ENCODE measurements at places on chromosomes 16 and 17. TPM values are rescaled to one million over a fixed set of nuclear protein-coding genes. Genes with fewer than 3 reads are reported as not detected.

DNA sequence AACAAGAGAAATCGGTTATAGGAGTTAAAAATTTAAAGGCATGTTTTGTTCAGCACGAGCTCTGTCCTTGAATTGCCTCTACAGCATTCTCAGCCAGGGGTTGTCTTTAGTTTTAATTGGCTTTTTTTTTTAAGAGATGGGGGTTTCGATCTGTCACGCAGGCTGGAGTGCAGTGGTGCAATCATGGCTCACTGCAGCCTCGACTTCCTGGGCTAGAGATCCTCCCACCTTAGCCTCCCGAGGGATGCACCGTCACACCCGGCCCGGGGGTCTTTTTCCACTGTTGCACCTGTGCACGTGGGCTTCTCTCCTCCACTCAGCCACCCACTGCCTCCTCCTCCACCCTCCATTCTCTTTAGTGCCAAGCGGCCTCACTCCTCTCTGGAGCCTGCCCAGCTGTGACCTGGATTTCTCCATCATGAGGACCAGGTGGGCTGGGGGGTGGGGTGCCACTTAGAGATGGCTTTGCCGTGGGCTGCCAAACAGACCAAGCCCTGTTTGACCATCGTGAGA lies 106.8 kb upstream of the SEC14L1 start:
- no peaks in the 10 kb centered on the region for H3K4me1 ChIP-seq
- H3K4me3 ChIP-seq = no peak overlapping the region
- no peaks in the 10 kb centered on the region for H3K27me3 ChIP-seq
- H3K36me3 ChIP-seq = no peaks in the 10 kb centered on the region
- H3K27ac ChIP-seq = no peak overlapping the region

DNA sequence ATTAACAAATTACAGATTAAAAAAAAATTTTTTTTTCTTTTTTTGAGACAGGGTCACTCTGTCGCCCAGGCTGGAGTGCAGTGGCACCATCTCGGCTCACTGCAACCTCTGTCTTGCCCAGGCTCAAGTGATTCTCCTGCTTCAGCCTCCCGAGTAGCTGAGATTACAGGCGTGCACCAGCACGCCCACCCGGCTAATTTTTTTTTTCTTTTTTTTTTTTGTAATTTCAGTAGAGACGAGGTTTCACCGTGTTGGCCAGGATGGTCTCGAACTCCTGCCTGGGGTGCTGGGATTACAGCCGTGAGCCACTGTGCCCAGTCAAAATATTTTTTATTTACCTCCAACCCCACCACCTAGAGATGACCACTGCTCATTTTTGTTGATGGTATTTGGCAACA lies 25.5 kb downstream of the ACTG1 start:
- peaks cover 11% of the 10 kb centered on the region for H3K4me1 ChIP-seq
- H3K27me3 ChIP-seq = peaks cover 8% of the 10 kb centered on the region
- no peak for DNase-seq
- H3K27ac ChIP-seq = no peak overlapping the region
- no peaks in the 10 kb centered on the region for H3K36me3 ChIP-seq

- no peaks in the 10 kb centered on the region for H3K27me3 ChIP-seq
- H3K4me1 ChIP-seq = peaks cover 8% of the 10 kb centered on the region
- H3K4me3 ChIP-seq = no peak overlapping the region
- no peak overlapping the region for H3K27ac ChIP-seq
- DNase-seq = no peak
Measured at GRCh38 chr17:77769215-77769614, 189.3 kb upstream of the TNRC6C start.

DNA sequence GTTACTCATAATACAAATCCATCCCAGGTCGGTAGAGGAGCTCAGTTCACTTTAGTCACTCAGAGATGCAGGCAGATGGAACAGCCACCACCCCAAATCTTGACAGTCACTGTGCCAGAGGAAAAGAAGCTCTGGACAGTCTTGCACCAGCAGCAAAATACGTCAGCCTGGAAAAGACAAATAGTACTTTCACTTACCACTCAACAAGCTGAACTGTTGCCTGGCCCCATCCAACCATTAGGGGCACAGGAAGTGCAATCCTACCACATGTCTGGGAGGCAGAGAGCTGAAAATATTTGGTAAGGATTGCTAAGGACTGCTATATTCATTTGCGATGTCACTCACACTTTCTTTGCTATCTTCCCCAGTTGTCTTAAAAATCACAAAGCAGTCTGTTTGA lies 239.1 kb upstream of the TOX3 start:
- H3K27ac ChIP-seq = no peak overlapping the region
- DNase-seq = no peak
- H3K4me3 ChIP-seq = no peak overlapping the region
- no peaks in the 10 kb centered on the region for H3K4me1 ChIP-seq
- no peaks in the 10 kb centered on the region for H3K36me3 ChIP-seq

DNA sequence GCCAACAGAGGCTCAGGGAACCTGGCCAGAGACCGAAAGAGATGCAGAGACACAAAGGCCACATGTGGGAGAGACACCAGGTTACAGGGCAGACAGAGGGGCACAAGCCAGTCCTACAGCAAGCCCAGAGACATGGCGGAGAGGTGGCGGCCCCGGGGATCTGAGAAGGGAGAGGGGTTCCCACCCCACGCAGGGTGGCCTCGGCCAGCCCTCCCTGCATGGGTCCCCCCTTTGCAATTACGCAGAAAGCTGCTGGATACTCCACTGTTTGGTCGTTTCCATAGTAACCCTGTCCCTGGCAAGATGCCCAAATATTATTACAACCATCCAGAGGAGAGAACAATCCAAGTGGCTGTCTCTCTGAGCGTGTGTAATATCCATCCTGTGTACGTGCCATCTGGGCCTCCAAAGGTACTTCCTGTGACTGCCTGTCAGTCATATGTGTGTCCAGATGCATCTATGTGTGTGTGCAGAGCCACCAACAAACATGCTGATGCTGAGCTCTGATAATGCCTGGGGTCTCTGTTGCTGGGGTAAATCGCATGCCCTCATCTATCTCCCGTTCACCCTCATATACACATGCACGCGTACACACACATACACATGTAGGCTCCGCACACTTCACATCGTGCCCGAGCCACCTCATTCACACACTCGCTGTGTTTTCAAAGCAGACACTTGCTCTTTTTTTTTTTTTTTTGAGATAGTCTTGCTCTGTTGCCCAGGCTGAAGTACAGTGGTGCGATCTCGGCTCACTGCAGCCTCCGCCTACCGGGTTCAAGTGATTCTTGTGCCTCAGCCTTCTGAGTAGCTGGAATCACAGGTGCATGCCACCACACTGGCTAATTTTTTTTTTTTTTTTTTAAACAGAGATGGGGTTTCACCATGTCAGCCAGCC lies 5.5 kb downstream of the PCGF2 start:
- no peak overlapping the region for H3K4me3 ChIP-seq
- no peaks in the 10 kb centered on the region for H3K36me3 ChIP-seq
- no peak overlapping the region for H3K27ac ChIP-seq
- H3K4me1 ChIP-seq = peaks cover 8% of the 10 kb centered on the region

GRCh38 chr17:44794851-44795413 lies 35.2 kb downstream of the GJC1 start:
- no peak overlapping the region for H3K4me3 ChIP-seq
- H3K27ac ChIP-seq = no peak overlapping the region
- H3K36me3 ChIP-seq = no peaks in the 10 kb centered on the region
- H3K27me3 ChIP-seq = no peaks in the 10 kb centered on the region
- no peaks in the 10 kb centered on the region for H3K4me1 ChIP-seq

GRCh38 chr17:50112694-50113093 lies 17.3 kb downstream of the SAMD14 start:
- no peak overlapping the region for H3K4me3 ChIP-seq
- H3K36me3 ChIP-seq = no peaks in the 10 kb centered on the region
- DNase-seq = no peak

DNA sequence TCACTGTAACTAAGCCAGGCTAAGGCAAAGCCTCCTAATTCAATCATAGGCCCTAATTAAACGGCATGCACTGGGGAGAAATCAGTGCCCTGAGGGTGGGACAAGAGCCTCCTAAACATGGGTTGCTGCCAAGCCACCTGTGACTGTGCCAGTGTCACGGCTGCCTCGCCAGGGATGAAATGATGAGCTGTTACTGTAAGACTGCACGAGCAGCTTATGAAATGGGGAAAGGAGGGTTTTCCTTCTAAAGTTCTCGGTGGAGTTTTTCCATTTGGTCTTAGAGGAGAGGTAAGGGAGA lies 12.7 kb downstream of the TMEM11 start:
- no peak for DNase-seq
- no peaks in the 10 kb centered on the region for H3K4me1 ChIP-seq
- no peak overlapping the region for H3K27ac ChIP-seq
- no peaks in the 10 kb centered on the region for H3K27me3 ChIP-seq

- no peaks in the 10 kb centered on the region for H3K36me3 ChIP-seq
- peaks cover 47% of the 10 kb centered on the region for H3K4me1 ChIP-seq
- no peak overlapping the region for H3K27ac ChIP-seq
- no peaks in the 10 kb centered on the region for H3K27me3 ChIP-seq
- peak; percentile 46 for DNase-seq
- H3K4me3 ChIP-seq = no peak overlapping the region
Measured at GRCh38 chr16:25060920-25061319, 45.8 kb upstream of the ARHGAP17 start.

DNA sequence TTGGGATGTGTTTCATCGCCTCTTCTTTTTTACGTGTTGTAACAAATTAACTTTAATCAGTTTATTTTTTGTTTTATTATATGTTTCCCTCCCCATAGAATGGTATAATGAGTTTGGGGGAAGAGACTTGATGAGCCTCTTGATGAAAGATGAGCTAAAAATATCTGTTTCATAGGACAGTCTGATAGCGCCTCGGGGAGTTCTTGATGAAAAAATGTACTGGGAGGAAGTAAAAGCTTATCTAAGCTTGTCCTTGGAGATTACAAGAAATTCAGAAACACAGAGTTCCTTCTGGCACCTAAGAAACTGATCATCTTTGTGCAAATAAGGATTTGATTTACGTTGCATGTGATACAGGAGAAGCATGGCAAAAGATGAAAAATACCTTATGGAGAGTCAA lies 350.2 kb upstream of the CDH8 start:
- no peaks in the 10 kb centered on the region for H3K27me3 ChIP-seq
- no peak overlapping the region for H3K27ac ChIP-seq
- no peaks in the 10 kb centered on the region for H3K4me1 ChIP-seq
- no peak for DNase-seq
- no peaks in the 10 kb centered on the region for H3K36me3 ChIP-seq
- no peak overlapping the region for H3K4me3 ChIP-seq

DNA sequence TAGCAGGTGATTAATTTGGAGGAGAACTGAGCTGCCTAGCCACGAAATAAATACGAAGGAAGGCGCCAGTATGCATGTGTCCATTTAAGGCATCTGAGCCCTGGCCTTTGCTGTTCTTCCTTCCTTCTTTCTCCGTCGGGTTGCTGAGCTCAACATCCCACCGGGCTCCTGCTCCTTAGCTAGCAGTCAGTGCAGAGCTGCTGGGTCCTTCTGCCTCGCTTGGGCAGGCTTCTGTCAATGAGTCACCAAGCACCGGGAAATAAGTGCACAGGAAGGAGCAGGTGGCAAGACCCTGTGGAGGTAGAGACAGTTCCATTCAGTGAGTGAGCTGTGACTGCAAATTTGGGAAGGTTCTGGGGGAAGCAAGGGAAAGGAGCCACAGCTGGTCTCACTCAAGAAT lies 120.7 kb downstream of the CCDC182 start:
- H3K36me3 ChIP-seq = no peaks in the 10 kb centered on the region
- H3K27me3 ChIP-seq = no peaks in the 10 kb centered on the region
- no peak for DNase-seq
- no peak overlapping the region for H3K4me3 ChIP-seq

GRCh38 chr17:17567631-17568030 lies 23.9 kb downstream of the PEMT start:
- H3K27me3 ChIP-seq = no peaks in the 10 kb centered on the region
- DNase-seq = no peak
- H3K4me3 ChIP-seq = no peak overlapping the region
- no peak overlapping the region for H3K27ac ChIP-seq

DNA sequence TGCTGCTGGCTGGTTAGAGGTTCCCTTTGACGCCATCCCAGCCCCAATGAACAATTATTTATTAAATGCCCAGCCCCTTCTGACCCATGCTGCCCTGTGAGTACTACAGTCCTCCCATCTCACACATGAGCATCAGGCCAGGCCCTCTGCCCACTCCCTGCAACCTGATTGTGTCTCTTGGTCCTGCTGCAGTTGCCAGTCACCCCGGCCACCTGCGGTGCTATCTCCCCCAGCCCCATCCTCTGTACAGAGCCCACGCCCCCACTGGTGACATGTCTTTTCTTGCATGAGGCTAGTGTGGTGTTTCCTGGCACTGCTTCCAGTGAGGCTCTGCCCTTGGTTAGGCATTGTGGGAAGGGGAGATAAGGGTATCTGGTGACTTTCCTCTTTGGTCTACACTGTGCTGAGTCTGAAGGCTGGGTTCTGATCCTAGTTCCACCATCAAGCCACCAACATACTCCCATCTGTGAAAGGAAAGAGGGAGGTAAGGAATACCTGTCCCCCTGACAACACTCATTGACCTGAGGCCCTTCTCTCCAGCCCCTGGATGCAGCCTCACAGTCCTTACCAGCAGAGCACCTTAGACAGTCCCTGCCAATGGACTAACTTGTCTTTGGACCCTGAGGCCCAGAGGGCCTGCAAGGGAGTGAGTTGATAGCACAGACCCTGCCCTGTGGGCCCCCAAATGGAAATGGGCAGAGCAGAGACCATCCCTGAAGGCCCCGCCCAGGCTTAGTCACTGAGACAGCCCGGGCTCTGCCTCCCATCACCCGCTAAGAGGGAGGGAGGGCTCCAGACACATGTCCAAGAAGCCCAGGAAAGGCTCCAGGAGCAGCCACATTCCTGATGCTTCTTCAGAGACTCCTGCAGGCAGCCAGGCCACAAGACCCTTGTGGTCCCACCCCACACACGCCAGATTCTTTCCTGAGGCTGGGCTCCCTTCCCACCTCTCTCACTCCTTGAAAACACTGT lies 11.3 kb downstream of the CX3CL1 start:
- no peak overlapping the region for H3K27ac ChIP-seq
- DNase-seq = no peak
- no peak overlapping the region for H3K4me3 ChIP-seq

- no peak overlapping the region for H3K4me3 ChIP-seq
- no peaks in the 10 kb centered on the region for H3K36me3 ChIP-seq
Measured at GRCh38 chr16:60852635-60853034, 1183.6 kb downstream of the CDH8 start.

- H3K27ac ChIP-seq = no peak overlapping the region
- H3K4me1 ChIP-seq = no peaks in the 10 kb centered on the region
- H3K27me3 ChIP-seq = peaks cover 12% of the 10 kb centered on the region
- no peaks in the 10 kb centered on the region for H3K36me3 ChIP-seq
Measured at GRCh38 chr16:87062569-87063442, 254.4 kb downstream of the C16orf95 start.

- peak; percentile 38 for DNase-seq
- H3K27ac ChIP-seq = peak overlapping the region; percentile 12
- peak overlapping the region; percentile 51 for H3K4me3 ChIP-seq
- H3K4me1 ChIP-seq = peaks cover 71% of the 10 kb centered on the region
Measured at GRCh38 chr17:57599271-57600045, 145.6 kb downstream of the CCDC182 start.

- no peaks in the 10 kb centered on the region for H3K27me3 ChIP-seq
- H3K27ac ChIP-seq = no peak overlapping the region
- H3K4me3 ChIP-seq = no peak overlapping the region
Measured at GRCh38 chr17:76153202-76153601, 12.2 kb upstream of the FOXJ1 start.

UNK gene
- total RNA-seq = 24.4 TPM

GJD3 gene
- total RNA-seq = 0.24 TPM

SLC2A4 gene
- 0.18 TPM for total RNA-seq

CSH1 gene
- total RNA-seq = not detected

TSNAXIP1 gene
- total RNA-seq = 1.5 TPM

MED1 gene
- total RNA-seq = 87.3 TPM
